ENCODE measurements at places on chromosomes 16 and 17.

DNA sequence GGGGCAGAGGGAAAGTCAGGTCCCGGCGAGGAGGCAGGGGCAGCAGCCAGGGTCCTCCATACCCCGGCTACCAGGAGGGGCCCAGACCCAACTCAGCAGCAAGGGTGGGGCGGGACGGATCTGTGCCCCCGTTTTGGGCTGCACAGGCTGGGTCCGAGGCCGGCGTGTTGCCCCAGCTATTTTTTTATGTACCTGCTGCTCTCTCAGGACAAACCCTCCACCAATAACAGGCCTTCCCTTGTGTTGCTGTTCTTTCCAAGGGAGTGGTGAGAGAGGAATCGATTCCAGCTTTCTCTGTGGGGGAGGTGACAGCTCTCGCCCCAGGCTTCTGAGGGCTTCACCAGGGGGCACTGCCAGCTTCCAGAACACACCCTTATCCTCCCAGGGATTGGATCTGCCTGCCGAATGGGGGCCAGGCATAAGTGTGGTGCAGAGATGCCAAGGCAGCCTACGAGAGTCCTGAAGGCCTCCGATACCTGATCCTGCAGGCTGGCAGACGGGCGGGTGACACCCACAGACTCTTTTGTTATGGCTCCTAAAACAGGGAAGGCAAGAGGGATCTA, 22.3 kb downstream of the RTN4RL1 start:
- peaks cover 7% of the 10 kb centered on the region for H3K36me3 ChIP-seq
- peaks cover 7% of the 10 kb centered on the region for H3K27me3 ChIP-seq
- DNase-seq = no peak
- no peak overlapping the region for H3K27ac ChIP-seq
- no peak overlapping the region for H3K4me3 ChIP-seq

- H3K4me1 ChIP-seq = peaks cover 7% of the 10 kb centered on the region
- no peaks in the 10 kb centered on the region for H3K27me3 ChIP-seq
- H3K36me3 ChIP-seq = no peaks in the 10 kb centered on the region
- H3K4me3 ChIP-seq = no peak overlapping the region
Measured at GRCh38 chr17:16934133-16934795, 37.7 kb downstream of the TNFRSF13B start.

- H3K27ac ChIP-seq = peak within 1 kb of the TSS; percentile 53
- H3K27me3 ChIP-seq = no peaks in the 10 kb centered on the region
- H3K4me3 ChIP-seq = peak within 1 kb of the TSS; percentile 94
- H3K4me1 ChIP-seq = peaks cover 22% of the 10 kb centered on the region
Measured at GRCh38 chr16:88686439-88687253, at the start of gene SNAI3. Gene SNAI3 (minus strand): TSS chr16:88686507. CDS start chr16:88686406, 101 bp downstream.

DNA sequence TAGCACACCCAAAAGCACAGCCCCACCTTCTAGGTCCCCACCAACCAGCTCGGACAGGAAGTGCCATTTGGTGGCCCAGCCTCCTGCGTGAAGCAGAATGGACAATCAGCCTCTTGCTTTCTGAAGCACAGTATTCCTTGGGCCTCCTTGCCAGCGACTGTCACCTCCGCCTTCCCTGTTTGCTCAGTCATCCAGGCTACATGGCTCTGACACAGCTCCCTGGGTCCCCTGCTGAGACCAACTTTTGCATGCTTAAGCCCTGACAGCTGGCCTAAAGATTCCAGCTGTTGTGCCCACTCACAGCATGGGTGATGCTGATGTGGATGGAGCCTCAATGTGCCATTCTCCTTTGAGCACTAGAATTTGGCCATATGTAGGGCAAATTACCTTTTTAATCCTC, 4.5 kb upstream of the CACNG5 start:
- H3K27me3 ChIP-seq = peaks cover 40% of the 10 kb centered on the region
- H3K27ac ChIP-seq = no peak overlapping the region
- H3K36me3 ChIP-seq = peaks cover 6% of the 10 kb centered on the region
- DNase-seq = no peak
- no peak overlapping the region for H3K4me3 ChIP-seq

- DNase-seq = no peak
- peaks cover 12% of the 10 kb centered on the region for H3K27me3 ChIP-seq
- no peak overlapping the region for H3K27ac ChIP-seq
- peaks cover 12% of the 10 kb centered on the region for H3K4me1 ChIP-seq
Measured at GRCh38 chr17:48484256-48484655, 46.6 kb downstream of the HOXB1 start.

DNA sequence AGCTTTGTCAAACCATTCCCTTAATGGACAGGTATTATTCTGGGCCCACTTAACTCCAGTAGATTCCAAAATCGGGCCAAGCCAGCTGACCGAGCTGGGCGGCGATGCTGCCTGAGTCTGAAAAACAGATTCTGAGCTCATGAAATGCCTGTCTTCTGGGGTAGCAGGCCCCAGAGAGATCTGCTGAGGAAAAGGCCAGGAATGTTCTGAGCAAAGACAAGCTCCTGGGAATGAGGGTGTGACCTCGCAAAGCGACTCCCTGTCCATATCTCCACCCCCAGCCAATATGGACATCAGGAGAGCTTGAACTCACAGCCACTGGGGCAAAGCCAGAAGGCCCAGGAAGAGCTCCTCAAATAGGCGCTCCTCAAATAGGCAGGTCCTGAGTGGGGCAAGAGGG, 23.7 kb downstream of the ZNF423 start:
- no peak overlapping the region for H3K4me3 ChIP-seq
- no peaks in the 10 kb centered on the region for H3K36me3 ChIP-seq
- H3K4me1 ChIP-seq = peaks cover 29% of the 10 kb centered on the region
- no peak overlapping the region for H3K27ac ChIP-seq

DNA sequence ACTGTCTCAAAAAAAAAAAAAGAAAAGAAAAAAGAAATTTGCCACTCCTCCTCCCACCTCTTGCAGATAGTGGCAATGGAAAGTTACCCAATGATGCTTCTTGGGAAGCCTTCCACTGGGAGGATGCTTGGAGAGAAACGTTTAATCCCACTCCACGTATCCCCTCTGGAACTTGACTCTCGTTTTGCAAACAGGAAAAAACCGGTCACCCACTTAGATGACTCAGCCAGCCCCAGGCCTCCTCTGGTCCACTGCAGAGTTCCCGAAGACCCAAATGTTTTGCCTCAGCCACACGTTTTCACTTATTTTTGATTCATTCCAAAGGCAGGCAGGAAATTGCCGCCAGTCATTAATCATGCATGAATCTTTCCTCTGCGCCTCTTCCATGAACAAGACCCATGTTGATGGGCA, 9.3 kb upstream of the TNFRSF17 start:
- H3K4me3 ChIP-seq = no peak overlapping the region
- peak overlapping the region; percentile 33 for H3K27ac ChIP-seq
- H3K27me3 ChIP-seq = no peaks in the 10 kb centered on the region
- no peak for DNase-seq

GRCh38 chr16:1060416-1061340, 11.9 kb upstream of the SSTR5 start:
- no peak for DNase-seq
- H3K4me3 ChIP-seq = no peak overlapping the region
- no peaks in the 10 kb centered on the region for H3K4me1 ChIP-seq
- H3K27me3 ChIP-seq = peaks cover 22% of the 10 kb centered on the region
- no peak overlapping the region for H3K27ac ChIP-seq

DNA sequence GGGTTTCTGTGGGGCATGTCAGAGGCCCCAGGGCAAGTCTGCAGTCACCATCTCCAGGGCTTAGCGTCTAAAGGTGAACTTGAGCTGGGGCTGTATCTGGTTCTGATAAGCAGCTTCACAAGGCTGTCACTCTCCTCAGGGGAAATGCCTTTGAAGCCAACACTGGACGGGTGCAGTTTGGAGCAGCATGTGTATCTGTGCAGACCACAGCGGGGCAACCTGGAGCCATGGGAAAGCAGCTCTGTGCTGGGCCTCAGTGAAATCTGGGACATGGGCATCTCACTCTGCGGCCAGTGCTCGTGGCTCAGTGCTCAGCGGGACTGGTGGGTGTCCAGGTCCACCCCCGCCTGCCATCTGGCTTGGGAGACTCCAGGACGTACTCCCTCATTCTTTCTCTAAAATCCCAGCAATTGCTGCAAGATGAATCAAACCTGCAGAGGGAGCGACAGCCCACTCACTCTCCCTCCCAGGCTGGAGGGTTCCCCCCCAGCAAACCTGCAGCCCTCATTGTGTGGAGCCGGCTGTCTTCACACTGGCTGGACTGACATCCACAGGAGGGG, 63.5 kb downstream of the PRMT7 start:
- H3K27me3 ChIP-seq = no peaks in the 10 kb centered on the region
- DNase-seq = no peak
- no peak overlapping the region for H3K27ac ChIP-seq
- H3K4me1 ChIP-seq = peaks cover 17% of the 10 kb centered on the region
- H3K4me3 ChIP-seq = no peak overlapping the region

GRCh38 chr16:27084307-27085028, 17.7 kb downstream of the C16orf82 start:
- no peak overlapping the region for H3K4me3 ChIP-seq
- DNase-seq = no peak
- H3K4me1 ChIP-seq = no peaks in the 10 kb centered on the region
- no peak overlapping the region for H3K27ac ChIP-seq
- H3K36me3 ChIP-seq = peaks cover 2% of the 10 kb centered on the region

DNA sequence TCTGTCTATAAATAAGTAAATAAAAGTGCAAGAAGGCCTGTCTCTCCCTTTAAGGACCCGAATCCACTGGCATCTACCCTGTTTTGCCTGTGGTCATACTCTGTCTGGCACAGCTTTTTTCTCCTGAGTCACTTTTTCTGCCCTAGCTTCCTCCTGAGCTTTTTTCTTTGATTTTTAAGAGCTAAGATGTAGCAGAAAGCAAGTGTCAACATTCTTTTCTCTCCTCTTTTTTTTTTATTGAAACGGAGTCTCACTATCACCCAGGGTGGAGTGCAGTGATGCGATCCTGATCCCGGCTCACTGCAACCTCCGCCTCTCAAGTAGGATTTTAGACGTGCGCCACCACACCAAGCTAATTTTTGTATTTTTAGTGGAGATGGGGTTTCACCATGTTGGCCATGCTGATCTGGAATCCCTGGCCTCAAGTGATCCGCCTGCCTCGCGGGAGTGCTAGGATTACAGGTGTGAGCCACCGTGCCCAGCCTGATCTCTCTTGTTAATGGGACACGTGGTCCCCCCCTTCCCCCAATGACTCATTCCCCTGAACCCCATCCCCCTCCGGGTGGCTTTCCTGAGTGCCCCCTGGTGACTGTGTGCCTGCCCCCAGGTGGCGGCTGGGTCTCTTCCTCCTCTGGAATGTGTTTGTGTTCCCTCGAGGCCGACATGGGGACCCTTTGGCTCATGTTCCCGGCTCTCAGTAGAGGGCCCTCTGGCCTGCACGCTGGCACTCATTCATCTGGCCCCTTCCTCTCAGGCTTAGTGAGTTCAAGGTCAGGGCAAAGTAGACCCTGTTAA, 14.2 kb downstream of the C16orf90 start:
- no peak for DNase-seq
- peaks cover under 1% of the 10 kb centered on the region for H3K4me1 ChIP-seq
- no peak overlapping the region for H3K4me3 ChIP-seq
- H3K27ac ChIP-seq = no peak overlapping the region
- no peaks in the 10 kb centered on the region for H3K27me3 ChIP-seq
- H3K36me3 ChIP-seq = peaks cover 19% of the 10 kb centered on the region

- H3K27ac ChIP-seq = no peak overlapping the region
- no peak for DNase-seq
- H3K36me3 ChIP-seq = no peaks in the 10 kb centered on the region
- H3K4me1 ChIP-seq = peaks cover 10% of the 10 kb centered on the region
- H3K27me3 ChIP-seq = no peaks in the 10 kb centered on the region
- H3K4me3 ChIP-seq = no peak overlapping the region
Measured at GRCh38 chr17:4157618-4158333, 14.8 kb downstream of the CYB5D2 start.

GRCh38 chr17:52156576-52157570, 1.6 kb downstream of the CA10 start:
- H3K4me3 ChIP-seq = no peak overlapping the region
- DNase-seq = no peak
- H3K36me3 ChIP-seq = peaks cover 6% of the 10 kb centered on the region
- no peak overlapping the region for H3K27ac ChIP-seq
- H3K4me1 ChIP-seq = no peaks in the 10 kb centered on the region

GRCh38 chr17:80101946-80102663, 724 bp downstream of the GAA start:
- peaks cover 28% of the 10 kb centered on the region for H3K4me1 ChIP-seq
- no peak for DNase-seq
- H3K27ac ChIP-seq = peak overlapping the region; percentile 88
- H3K36me3 ChIP-seq = no peaks in the 10 kb centered on the region
- H3K4me3 ChIP-seq = peak overlapping the region; percentile 94

GRCh38 chr17:18319604-18320256, 4.6 kb downstream of the SMCR8 start:
- peaks cover 46% of the 10 kb centered on the region for H3K4me1 ChIP-seq
- DNase-seq = no peak

DNA sequence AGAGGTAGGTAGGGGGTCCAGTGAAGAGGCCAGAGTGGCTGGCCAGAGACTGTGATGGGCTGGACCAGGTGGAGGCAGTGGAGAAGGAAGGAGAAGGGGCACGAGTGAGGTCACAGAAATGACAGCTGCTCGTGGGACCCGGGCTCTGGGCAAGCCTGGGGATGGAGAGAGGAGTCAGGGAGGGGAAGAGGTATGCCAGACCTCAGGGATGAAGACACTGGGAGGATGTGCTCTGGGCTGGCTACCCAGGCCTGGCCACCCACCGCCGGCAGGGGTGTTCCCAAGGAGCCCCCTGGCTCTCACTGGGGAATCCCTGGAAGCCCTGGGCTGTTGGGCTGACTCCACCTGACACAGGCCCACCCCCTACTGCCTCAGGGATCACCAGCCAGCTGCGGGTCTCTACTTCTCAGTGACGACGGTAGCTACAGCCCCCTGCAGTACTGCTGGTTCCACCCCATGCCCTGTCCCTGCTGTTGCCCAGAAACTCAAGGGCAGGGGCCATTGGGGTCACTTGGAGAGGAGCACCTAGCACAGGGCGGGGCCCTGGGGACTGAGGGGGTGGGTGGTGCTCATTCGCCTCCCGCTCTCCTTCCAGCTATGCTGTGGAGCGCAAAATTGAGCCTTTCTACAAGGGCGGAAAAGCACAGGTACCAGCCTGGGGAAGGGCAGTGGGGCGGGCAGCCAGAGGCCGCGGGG, 1.8 kb downstream of the TBL3 start:
- peaks cover 24% of the 10 kb centered on the region for H3K4me1 ChIP-seq
- no peak overlapping the region for H3K27ac ChIP-seq
- peaks cover 16% of the 10 kb centered on the region for H3K36me3 ChIP-seq
- peaks cover 26% of the 10 kb centered on the region for H3K27me3 ChIP-seq

- peaks cover 54% of the 10 kb centered on the region for H3K4me1 ChIP-seq
- no peaks in the 10 kb centered on the region for H3K27me3 ChIP-seq
- no peaks in the 10 kb centered on the region for H3K36me3 ChIP-seq
- no peak for DNase-seq
Measured at GRCh38 chr17:82237083-82237745, 8.4 kb downstream of the SLC16A3 start.
